Activated T-helper 1 cell treated with Interleukin-2 at 50 U/mL for 16 hours (primary cell): ENCODE measurements at places on chromosomes 5 and 9.

DNA sequence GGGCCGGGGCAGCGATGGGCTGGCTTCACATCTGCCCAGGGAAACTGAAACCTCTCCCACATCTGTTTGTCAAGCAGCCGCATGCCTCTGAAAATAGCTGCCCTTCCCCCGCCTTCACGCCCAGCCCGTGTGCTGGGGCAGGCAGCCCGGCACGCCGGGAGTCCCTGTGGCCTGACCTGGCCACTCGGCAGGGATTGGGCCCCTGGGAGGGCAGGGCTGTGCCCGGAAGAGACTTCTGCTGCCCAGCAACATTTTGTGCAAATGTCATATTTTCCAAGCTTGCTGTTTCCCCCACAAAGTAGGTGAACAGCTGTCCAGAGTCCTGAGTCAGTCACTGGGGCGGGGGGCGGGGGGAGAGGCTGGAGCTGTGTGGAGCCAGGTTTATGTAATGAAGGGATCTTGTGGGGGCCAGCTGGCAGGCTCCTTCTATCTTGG is 8.2 kb downstream of the COL27A1 start:
- DNase-seq = no peak

DNA sequence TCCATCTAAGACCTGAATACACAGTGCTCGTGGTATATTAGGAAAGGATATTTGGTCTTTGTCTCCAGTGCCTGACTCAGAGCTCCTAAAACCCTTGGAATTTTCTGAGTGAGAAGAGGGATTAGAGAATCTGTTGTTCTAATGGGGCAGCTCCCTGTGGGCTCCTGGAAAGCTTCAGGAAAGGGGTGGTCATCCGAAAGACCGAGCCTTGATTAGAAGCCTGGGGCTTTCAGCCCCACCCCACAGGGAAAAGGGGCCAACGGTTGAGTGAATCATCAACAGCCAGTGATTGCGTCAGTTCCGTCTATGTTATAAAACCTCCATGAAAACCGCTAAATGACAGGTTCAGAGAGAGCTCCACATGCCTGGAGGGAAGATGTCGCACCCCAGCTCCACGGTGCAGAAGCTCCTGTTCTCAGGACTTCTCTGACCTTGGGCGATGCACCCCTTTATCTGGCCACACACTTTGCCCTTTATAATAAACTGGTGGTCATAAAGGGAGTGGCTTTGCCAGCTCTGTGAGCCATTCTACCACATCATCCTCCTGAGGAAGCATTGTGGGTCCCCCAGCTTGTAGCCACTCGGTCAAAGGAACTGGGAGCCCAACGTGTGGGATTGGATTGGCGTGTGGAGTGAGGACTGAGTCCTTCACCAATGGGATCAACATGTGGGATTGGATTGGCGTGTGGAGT is 71.0 kb upstream of the ICE1 start:
- DNase-seq = no peak

GRCh38 chr5:59569608-59570334 is 323.8 kb downstream of the PDE4D start:
- no peak for DNase-seq

GRCh38 chr5:59648949-59649921 is 244.3 kb downstream of the PDE4D start:
- no peak for DNase-seq

- no peak for DNase-seq
These were observed 8.1 kb upstream of the HAVCR1 start for GRCh38 chr5:157067005-157067404.

- no peak for DNase-seq
These were observed 746.7 kb upstream of the TYRP1 start for GRCh38 chr9:11946531-11946930.

GRCh38 chr5:132100672-132101261 is 27.2 kb downstream of the CSF2 start:
- DNase-seq = no peak

GRCh38 chr9:32581512-32582143 is 8.7 kb upstream of the NDUFB6 start:
- DNase-seq = no peak

DNA sequence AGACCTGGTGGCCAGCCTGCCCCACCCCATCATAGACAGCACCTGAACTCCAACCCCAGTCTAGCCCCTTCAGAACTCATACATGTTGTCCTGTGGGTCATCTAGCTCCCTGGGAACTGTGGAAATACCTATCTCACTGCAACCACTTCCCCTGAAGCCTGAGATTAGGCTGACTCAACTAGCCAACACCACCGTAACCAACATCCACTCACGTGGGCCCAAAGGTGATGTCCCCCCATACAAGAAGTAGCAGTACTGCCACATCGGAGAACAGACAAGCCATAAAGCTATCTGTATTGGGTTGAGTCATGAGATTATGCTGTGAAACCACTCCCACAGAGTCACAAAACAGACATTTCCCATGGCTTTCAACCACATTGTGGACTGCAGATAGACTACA is 46.6 kb downstream of the OSMR start:
- DNase-seq = no peak

DNA sequence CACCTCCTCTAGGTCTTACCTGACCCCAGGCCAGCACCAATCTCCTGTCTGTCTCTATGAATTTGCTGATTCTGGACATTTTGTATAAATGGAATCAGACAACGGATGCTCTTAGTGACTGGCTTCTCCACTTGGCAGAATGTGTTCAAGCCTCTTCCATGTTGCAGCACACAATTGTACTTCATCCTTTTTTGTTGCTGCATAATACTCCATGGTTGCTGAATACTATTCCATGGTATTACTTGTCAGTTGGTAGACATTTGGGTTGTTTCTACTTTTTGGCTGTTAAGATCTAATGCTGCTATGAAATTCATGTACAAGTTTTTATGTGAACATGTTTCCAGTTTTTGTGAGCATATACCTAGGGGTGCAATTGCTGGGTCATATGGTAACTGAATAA is 34.3 kb upstream of the FCN1 start:
- DNase-seq = no peak

DNA sequence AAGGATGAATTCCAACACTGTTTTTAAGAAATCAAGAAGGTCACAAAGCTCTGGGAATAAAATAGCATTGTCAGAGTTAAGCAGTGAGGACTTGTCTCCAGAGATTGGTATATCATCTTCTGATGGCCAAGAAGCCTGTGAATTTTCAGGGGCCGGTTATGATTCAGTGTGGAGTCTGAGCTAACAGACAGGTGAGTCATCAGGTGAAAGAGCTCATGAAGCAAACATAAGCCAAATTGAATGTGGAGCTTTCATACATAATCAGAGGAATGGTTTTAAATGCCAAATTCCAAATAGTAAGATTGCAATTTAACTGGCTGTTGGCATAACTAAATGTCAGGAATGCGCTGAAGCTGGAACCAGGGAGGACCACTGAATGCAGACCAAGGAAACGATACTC is 494.2 kb downstream of the MTRR start:
- DNase-seq = no peak

DNA sequence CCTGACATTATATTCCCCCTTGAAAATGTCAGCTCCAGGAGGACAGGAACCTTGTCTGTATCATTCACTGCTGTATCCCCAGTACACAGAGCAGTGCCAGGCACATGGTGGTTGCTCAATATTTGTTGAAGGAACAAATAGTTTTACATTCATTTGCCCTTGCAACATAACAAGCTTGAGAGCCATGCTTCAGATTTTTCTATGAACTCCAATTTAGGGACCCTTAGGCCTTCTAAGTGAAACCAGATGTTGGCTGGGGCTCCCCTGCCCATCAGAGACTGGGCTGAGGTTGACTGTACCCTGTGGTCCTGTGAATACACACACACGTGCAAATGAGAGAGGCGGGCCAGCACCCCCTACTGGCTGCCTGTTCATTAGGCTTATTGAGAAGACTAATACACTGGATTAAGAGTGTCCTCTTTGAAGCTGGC is 214.9 kb upstream of the WWC1 start:
- no peak for DNase-seq

- DNase-seq = no peak
These were observed 233.2 kb upstream of the RASEF start for GRCh38 chr9:83296123-83296522.

DNA sequence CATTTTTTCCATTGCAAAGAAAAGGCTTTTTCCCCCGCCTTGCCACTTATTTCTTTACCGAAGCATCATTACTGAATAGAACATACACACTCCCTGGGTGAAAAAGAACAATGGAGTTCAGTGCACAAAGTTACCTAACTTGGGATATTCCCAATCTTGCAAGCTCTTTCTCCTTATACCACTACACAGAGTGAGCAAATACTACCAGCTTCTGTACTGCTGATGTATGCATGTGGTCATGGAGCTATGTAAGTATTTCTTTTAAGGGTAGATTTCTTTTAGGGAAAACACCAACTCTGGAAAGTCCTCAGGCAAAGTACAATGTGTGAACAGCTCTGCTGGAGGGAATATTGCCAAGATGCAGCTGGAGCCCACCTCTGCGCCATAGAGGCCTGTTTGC is 81.1 kb downstream of the AOPEP start:
- DNase-seq = no peak

DNA sequence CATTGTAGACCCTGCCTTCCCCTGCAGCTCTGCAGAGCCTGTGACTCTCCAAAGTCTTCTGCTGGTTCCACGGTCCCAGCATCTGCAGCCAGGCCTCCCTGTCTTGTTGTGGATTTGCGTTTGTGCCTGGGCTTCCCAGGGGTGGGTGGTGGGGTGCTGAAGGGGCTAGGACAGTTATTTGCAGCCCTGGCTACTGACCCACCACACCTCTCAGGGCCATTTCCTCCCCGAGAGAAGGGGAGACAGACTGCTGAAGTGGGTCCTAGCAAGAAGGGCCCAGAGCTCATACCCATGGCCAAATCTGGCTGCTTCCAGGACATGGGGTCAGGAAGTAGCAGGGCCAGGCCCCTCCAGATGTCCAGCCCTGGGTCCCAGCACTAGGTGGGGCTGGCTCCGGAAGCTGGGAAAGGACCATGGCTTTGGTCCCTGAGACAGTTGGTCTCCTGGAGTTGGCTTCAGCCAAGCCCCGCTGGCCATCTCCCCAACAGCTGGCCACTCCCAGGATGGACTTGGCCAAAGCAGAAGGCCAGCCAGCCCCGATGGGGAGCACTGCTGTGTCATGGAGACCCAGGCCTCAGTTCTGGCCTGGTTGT is 26.3 kb downstream of the GSN start:
- no peak for DNase-seq

GRCh38 chr5:178204935-178205748 is 809 bp downstream of the HNRNPAB start:
- DNase-seq = peak; percentile 60

DNA sequence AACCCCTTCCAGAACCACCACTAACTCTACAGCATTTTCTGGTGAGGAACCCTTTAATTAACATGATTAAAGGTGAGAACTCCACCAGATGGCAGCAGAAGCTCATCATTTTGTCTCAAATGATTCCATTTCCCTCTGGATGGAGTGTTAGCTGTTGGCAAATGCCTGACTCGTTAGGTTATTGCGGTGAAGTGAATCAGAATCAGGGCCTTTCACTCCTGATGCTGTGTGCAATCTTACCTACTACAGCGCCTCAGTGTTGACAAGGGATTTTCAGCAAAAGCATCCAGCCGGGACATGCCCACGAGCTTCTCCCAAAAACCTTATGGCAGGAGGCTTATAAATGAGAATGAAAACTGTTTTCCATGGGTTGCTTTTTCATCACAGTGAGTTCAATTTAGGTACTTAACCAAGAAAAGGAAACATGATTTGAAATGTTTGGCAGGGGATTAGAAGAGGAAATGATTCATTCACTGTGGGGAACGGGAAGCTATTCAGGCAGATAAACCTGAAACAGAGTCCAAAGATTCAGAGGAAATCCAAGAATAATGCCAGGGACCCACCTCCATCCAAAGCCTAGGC is 48.0 kb upstream of the CAST start:
- DNase-seq = peak; percentile 5

DNA sequence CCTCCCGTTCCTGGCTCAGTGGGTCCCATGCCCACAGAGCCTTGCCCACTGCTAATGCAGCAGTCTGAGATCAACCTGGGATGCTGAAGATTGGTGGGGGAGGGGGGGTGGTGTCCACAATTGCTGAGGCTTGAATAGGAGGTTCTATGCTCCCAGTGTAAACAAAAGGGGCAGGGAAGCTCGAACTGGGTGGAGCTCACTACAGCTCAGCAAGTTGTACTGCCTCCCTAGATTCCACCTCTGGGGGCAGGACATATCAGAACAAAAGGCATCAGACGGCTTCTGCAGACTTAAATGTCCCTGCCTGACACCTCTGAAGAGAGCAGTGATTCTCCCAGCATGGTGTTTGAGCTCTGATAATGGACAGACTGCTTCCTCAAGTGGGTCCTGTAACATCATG is 885.6 kb upstream of the COX7C start:
- DNase-seq = no peak

DNA sequence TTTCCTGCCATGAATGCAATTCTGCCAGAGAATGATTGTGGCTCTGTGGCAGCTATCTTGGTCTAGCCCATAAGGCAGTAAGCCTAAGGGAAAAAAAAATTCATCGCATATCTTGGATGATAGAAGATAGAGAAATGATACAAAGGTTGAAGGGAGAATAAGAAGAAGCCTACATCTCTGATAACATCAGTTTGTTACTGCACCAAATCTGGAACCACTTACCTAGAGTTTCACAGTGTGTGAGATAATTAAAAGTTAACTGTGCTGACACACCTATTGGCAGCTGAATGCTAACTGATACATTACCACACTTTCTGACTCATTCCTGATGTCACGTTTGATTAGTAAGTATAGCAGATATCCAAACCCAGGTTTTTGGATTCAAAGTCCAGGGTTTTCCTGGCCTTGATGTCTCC is 91.6 kb upstream of the TAF11L2 start:
- no peak for DNase-seq

DNA sequence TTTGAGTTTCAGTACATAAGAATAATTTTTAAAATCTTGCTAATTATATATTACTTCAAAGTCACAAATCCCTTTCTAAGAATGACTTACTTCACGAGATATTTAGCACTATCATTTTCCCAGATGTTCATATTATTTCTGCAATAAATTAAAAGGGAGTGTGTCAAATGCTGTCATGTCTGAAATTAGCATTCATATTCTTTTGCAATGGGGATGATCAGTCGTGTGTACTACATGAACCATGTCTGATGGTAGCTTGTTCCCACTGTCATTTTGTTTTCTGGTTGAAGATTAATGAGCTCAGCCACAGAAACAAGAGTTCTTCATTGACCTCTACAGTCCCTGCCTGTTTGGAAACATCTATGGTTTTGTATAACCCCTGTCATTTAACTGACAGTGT is 30.1 kb downstream of the OTULINL start:
- no peak for DNase-seq

DNA sequence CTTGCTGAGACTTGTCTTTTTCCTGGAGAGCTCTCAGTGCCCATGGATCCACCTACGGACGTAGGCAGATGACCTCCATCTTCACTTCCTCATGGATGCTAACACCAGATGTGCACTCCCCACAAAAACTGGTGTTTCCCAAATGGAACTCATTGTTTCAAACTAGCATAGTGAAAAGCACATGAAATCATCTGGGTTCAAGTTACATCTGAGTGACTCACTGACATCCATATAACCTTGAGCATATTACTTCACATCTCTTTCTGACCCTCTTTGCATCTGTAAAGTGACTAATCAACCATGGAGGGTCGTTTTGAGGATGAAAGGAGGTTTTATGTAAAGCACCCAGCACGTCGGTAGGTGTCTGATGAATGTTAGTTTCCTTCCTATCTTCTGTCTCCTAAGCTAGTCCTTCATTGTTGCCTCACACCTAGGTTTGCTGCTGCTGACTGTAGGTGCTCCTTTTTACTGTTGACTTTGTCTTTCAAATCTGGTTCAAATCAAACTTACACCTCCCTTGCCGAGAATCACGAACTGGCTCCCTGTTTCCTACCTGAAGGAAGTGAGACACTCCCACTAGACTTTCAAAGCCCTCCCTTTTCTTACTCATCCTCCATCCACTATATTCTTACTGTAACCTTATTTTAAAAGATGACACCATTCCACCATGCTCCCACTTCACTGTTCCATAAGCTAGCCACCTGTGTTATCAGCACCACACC is 10.3 kb downstream of the OCLN start:
- DNase-seq = no peak
